ENCODE measurements at places on chromosomes 4 and X.
A peak's percentile ranks its signal among the peaks of the same experiment; 100 is the strongest.

- DNase-seq: peak; percentile 14
These were observed 9.2 kb upstream of the RNF150 start for GRCh38 chr4:141142423-141142822.

GRCh38 chr4:187504974-187505797 lies 490.4 kb upstream of the ZFP42 start:
- DNase-seq: no peak

DNA sequence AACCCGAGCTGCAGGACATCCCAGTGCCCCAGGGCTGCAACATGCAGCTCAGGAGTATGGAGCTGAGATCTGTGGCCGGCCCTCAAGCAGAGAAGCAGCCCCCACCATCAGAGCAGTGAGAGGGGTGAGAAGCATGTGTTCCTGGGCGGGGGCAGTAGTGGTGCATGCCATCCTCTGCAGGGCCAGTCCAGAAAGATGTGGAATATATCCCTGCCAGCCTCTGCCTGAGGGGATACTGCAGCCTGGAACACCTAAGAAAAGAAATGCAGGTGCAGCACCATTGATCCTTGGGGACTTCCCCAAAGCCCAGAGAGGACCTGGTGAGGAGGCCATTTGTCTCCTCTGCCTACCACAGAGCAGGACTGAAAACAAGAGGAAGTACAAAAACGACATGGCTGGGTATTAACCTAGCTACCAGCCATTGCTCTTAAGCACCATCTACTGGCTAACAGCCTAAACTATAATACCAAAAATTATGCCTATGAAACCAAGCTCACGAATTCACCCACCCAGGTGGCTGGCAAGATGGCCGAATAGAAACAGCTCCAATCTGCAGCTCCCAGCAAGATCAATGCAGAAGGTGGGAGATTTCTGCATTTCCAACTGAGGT lies 158.8 kb downstream of the ADGRA3 start:
- peak; percentile 45 for DNase-seq

- no peak for DNase-seq
These were observed 129.3 kb upstream of the FAT1 start for GRCh38 chr4:186852964-186853391.

DNA sequence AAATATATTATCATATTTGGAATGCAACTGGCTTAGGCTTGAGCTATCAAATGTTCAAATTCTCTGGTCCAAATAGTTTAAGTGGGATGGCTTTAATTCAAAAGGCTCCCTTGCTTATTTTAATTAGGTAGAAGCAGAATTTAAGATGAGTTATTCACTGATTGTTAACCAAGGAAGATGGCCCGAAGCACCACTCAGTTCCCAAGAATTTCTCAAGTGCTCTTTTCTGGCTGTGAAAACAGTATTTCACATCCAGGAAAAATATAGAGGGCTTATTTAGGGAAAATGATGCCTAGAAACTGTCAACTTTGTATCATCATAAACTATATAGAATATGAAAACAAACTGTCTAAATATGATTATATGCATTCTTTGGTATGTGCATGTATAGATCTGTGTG lies 246.5 kb upstream of the SFRP2 start:
- no peak for DNase-seq

DNA sequence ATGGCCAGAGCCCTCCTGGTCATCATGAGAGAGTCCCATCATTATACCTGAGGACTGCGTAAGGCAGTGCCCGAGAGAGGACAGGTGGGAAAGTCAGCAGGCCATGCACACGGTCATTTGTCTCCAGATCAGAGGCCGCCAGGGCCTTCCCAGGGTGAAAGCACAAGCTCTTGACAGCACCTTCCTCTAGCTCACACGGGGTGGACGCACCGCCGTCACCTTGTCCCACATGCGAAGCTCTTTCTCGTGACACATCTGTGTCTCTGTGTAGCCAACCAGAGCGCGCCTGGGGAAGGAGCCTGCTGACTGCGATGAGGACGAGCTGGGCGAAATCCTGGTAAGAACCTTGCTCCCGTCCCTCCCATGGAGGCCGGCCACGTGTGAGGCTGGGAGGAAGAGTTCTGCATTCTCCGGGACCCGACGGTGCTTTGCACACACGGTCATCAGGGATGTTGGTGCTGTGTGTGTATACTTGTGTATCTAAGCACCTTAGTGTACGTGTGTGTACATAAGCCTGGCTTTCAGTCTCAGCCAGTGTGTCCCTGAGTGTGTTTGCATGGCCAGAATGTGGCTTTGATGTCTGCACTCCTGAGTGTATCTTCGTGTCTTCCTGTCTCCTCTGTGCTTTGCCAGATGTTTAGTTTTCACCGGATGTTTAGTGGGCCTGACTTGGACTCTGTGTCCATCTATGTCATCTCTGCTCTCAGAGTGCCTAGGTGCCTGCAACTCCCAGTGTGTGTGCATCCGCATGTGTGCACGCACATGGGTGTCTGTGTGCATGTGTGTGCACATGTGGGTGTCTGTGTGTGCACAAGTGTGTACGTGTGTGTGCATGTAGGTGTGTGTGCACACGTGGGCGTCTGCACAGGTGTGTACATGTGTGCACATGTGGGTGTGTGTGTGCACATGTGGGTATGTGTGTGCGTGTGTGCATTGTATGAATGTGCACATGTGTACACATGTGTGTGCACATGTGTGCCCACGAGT lies 15.1 kb downstream of the ATP5ME start:
- DNase-seq: no peak

DNA sequence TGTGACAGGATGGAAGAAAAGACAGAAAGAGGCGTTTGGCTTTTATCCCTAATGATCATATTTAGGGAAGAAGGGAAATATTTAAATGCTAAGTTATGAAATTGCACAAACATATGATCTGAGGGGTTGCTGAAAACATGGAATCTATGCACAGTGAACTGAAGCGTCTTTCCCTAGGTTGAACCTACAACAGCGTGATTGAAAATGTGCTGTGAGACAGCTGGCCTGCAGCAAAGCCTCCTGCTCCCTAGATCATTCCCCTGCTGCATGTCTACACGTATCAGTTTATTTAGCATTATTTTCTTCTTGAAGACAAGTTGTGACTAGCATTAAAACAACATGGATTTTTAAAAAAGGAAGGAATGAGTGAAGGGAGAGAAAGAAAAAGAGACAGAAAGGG lies 272.5 kb upstream of the TRAM1L1 start:
- peak; percentile 8 for DNase-seq

DNA sequence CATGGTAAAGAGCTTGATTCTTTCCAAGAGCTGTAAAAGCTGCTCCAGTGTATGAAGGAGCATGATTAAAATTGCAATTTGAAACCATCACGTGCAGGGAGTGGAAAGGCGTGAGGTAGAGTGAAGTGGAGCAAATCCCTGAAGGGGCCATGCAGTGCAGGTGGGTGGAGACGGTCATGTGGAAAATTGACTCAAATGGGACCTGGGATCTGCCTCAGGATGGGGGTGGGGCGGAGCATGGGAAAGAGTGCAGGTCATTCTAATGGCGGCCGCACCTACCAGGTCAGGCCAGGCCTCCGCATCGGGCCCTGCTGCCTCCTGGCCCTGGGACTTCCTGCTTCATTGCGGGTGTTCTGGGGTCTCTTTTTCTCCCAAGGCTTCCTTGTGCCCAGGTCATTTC lies 25.3 kb upstream of the TRIM60 start:
- no peak for DNase-seq

DNA sequence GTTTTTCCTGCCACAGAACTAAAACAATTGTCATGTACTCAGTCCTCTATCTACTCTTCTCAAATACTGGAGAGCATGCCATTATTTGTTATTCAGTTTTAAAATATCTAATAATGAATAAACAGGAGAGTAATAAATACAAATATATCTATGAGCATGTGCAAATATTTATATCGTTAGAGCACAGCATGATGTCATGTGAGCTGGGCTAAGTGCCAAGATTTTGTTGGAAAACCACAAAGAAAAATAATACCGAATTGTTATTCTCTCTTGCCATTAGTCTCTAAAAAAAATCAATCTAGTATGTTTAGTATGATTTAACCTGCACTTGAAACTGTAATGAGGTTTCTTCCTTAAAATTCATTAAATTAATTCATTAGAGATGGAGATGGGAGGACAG lies 97.3 kb downstream of the DDX60 start:
- DNase-seq: no peak

GRCh38 chr4:108398836-108399235 lies 221.5 kb upstream of the RPL34 start:
- no peak for DNase-seq

GRCh38 chr4:142447009-142447408 lies 399.1 kb downstream of the INPP4B start:
- DNase-seq: no peak
